ENCODE measurements at places on chromosomes 3 and 15.
A peak's percentile ranks its signal among the peaks of the same experiment; 100 is the strongest.

DNA sequence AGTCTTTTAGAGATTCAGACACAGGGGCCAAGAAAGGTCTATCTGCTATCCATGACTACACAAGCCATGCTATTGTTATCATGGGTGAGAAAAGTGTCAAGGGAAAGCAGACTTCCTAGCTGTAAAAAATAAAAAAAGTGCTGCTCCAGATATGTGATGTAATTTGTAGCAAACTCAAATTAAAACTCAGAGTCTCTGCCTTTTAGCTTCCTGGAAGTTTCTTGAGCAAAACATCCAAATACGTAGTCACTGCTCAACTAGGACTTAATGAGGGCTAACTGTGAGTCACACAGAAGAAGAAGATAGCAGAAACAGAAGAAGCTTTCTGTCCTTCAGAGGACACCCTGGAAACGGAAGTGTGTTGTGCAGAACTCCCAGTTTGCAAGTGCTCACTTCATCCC is 393.4 kb upstream of the NR2F2 start:
- DNase-seq, result no peak

GRCh38 chr15:23424111-23424904 is 22.7 kb downstream of the GOLGA6L2 start:
- no peak for DNase-seq

DNA sequence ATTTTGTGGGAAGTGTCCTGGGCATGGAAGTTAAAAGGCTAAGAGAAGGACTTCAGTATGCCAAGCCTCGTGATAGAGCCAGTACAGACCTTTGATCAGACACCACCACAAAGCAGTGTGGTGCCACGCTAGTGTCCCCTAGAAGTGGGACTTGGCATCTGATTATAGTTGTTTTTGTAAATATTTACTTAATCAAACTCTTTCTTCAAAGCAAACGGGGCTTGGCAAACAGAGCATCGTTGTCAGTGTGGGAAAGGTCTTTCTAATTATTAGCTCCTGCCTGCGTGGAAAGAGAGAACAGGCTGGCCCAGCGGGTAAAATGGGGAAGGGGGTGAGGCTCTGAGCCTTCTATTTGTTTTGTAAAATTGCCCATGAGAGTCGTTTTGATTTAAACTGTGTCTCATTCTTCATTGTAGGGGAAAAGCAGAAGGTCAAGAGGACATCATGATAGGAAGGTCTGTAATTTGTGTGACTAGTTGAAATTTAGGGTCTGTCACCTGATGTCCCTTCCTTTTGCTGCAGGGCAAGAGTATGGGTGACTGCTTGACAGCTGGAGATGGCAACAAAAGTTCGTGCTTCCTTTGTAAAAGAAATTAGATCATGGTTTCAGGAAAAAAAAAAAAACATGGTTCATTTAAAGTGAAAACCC is 105.0 kb downstream of the IQCH start:
- no peak for DNase-seq

DNA sequence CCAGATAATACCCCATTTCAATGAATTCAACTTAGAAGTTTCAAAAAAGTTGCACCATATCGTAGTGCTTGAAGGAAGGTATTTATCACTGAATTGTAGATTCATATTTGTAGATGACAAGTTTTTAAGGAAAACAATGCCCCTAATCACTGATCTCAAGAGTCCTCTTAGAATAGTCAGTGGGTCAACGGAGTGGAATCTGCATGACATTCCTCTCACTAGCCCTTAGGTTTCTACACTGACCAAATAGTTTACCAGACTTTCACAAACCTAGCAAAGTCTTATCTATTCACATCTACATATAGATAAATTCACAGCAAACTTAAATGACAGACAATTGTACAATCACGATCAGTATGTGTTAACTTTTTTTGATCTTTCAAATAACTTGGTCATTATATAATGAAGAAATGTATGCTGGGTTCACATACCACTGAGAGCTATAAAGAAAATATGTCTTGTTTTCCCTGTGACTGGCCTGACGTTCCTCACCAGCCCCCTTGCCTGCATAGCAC is 35.7 kb upstream of the PHLDB2 start:
- DNase-seq, result no peak

GRCh38 chr3:42670051-42670576 is 15.2 kb upstream of the KLHL40 start:
- DNase-seq, result no peak

- no peak for DNase-seq
Observed at GRCh38 chr3:134544316-134544715, 58.5 kb downstream of the CEP63 start.

DNA sequence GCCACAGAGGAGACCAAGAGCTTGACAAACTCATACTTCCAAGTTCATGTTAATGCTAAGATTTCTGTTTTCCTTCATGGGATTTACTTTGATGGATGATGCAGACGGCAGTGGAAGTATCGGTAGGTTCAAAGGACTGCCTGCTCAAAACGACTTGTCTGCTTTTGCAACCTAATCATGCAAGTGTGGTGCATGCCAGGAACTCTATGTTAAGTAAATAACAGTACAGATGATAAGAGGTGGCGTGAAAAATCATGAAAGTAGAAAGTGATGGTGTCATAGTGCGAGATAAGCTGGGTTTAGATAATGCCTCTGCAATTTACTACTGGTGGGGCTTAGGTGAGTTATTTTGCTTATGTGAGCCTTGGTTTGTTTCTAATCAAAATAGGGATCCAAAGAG is 14.7 kb upstream of the LMCD1 start:
- no peak for DNase-seq

GRCh38 chr3:123809597-123809996 is 74.5 kb downstream of the MYLK start:
- DNase-seq, result no peak

GRCh38 chr15:74403991-74404563 is 29.7 kb downstream of the SEMA7A start:
- peak; percentile 34 for DNase-seq

DNA sequence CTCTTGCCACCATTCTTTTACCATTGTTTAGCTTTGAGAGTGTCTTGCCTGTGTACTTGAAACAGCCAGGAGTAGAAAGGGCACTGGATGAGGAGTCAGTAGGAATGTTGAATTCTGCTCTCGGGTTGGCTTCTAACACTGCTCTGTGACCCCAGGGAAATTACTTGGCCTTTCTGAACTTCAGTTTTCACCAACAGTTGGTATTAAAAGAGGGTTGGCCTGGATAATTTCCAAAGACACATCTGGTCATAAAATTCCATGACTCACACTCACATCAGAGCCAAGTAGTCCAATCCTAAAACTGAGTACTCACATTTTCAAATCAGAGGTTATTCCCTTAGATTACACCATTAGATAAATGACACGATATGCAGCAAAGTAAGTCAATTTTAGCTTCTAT is 141.6 kb downstream of the ECT2 start:
- no peak for DNase-seq

GRCh38 chr3:111956995-111957734 is 21.7 kb upstream of the ABHD10 start:
- DNase-seq, result no peak

GRCh38 chr3:141308588-141309218 is 59.6 kb upstream of the ZBTB38 start:
- DNase-seq, result no peak

DNA sequence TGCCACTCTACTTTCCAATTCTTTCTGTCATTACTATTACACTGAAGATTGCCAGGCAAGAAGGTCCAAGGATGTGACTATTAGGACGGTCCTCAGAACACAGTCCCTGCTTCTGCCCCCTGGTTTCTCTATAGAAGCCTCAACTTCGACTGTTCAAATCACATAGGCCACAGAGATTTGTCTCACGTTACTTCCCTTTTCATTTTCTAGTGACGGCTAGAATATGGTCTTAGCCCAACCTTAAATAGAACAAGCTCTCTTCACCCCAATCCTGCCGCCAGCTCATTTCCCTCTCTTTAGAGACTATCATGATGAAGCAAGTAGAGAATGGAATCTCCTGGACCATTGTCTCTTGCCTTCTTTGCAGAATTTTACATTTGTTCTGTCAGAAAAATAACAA is 84.9 kb downstream of the TIGIT start:
- no peak for DNase-seq

- DNase-seq, result no peak
Observed at GRCh38 chr3:69126216-69126615, 3.8 kb upstream of the LMOD3 start.

DNA sequence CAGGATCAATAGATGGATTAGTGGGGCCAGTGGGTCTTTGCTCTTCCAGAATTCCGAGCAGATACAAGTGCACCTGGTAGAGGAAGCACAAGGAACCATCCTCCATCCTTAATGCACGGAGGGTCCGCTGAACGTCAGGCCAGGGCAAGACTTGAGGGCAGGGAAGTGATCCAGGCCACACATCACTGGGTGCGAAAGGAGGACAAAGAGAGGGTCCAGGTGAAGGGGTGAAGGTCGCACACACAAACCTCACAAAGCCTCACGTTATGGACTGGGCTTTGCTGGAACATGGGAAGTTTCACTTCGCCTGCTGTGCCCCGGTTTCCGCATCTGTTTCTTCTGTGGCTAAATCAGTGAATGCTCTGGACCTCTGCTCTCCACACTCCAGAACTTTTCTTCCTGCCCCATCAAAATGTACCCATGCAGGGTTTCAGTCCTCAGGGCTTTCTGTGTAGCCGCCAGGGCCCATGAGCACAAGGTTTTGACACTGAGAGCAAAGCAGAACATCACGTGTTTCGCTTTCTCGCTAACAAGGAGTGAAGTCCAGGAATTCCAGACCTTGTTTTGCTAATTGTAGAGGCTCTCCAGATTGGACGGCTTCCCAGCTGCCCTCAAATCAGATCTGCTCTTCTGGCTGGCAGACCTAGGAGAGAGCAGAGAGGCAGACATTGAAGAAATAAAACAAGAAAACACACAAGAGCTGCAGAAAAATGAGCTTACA is 56.3 kb downstream of the KLF15 start:
- no peak for DNase-seq

DNA sequence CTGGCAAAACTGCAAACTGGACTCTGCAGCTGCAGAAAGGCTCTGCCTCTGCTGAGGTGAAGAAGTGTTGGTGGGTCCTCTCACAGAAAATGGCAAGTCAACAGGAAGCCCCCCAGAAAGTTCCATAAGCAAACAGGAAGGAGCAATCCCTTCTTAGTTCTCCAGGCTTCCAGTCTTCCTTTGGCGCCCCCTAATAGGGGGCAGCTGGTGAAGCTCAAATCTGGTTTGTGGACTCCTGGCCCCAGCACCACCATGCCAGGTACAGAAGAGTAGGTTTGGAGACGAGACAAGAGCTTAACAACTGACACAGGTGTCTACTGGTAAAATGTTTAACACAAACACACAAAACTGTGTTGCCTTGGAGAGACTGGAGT is 35.5 kb downstream of the LEO1 start:
- DNase-seq, result no peak

DNA sequence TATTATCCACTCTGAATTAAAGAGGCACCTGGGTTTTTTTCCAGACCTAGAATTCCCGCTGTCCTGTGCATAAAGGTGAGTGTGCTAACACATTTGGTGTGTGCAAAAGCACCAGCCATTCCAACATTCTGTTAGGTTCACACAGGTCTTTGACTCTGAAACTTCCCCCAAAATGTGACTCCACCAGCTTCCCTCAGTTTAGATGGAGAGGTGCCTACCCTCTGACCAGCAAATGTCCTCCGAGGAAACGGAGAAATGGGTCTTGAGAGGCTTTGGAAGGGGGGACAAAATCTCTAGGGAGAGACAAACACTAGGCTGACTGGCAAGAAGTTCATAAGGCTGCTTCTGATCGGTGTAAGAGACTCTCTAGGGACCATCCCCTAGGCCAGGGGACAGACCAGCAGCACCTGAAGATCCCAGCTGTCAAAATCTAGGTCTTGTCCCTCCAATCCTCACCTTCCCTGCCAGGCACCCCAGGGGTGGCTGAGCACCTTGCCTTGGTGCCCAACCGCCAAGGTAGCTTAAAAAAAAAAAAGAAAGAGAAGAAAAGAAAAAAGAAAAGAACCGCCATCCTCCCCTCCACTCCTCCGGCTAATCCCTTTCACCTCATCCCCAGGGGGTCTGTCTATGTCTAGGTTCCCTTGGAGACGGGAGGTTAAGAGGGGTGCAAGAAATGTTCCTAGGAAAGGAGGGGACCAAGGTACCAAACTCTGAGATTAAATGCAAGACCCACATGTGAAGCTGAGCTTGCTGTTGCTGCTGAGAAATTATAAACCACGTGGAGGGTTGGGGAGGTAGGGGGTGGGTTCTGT is 2.0 kb upstream of the MECOM start:
- no peak for DNase-seq

GRCh38 chr15:39473298-39473947 is 107.5 kb upstream of the THBS1 start:
- DNase-seq, result no peak

GRCh38 chr3:58237238-58237940 is at the start of gene ABHD6:
ABHD6 (plus strand) TSS chr3:58237792; CDS start chr3:58256587, 18,795 bp downstream.
- peak; percentile 86 for DNase-seq

- peak; percentile 69 for DNase-seq
Observed at GRCh38 chr3:172106989-172107388, 67.6 kb downstream of the FNDC3B start.

- DNase-seq, result no peak
Observed at GRCh38 chr3:107643038-107643883, 120.5 kb downstream of the BBX start.

GRCh38 chr3:152121270-152121636 is 147.5 kb upstream of the MBNL1 start:
- DNase-seq, result no peak

- no peak for DNase-seq
Observed at GRCh38 chr3:106065831-106066230, 197.0 kb upstream of the CBLB start.

DNA sequence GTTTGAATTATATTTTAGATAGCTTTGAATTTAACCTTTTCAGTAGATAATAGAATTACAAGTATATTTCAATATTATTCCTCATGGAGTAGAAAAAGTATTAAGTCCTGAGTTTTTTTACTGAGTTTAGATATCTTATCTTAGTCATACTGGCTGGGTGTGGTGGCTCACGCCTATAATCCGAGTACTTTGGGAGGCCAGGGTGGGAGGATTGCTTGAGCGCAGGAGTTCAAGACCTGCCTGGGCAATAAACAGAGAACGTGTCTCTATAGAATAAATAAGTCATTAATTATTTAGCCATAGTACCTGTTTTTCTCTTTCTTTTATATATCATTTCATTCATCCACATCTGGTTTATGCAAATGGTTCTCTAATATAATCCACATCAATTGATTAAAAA is 9.9 kb downstream of the RAP2B start:
- no peak for DNase-seq

- DNase-seq, result peak; percentile 31
Observed at GRCh38 chr3:69250014-69250413, 127.6 kb upstream of the LMOD3 start.

DNA sequence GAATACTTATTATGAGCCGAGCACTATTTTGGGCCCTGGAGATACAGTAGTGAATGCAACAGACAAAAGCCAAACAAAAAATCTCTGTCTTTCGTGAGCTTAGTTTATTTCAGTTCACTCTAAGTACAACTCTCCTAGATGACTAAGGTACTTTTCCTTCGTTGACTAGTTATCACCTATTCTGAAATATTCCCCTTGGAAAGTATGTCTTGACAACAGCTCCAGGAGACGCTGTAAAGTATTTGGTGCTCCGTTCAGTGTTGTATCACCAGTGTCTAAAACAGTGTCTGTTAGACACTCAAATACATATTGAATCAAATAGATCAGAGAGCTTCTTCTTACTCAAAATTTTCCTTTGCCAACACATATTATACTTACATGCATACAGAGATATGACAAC is 119.6 kb downstream of the TFDP2 start:
- DNase-seq, result no peak

GRCh38 chr3:134136604-134137003 is 106.9 kb upstream of the SLCO2A1 start:
- no peak for DNase-seq

- no peak for DNase-seq
Observed at GRCh38 chr3:106339551-106339950, 470.7 kb upstream of the CBLB start.

Measured in activated naive CD8-positive, alpha-beta T cell treated with anti-CD3 and anti-CD28 coated beads for 36 hours (primary cell).